ENCODE measurements at places on chromosomes 5 and 9. TPM values are rescaled to one million over a fixed set of nuclear protein-coding genes. Genes with fewer than 3 reads are reported as not detected.

DNA sequence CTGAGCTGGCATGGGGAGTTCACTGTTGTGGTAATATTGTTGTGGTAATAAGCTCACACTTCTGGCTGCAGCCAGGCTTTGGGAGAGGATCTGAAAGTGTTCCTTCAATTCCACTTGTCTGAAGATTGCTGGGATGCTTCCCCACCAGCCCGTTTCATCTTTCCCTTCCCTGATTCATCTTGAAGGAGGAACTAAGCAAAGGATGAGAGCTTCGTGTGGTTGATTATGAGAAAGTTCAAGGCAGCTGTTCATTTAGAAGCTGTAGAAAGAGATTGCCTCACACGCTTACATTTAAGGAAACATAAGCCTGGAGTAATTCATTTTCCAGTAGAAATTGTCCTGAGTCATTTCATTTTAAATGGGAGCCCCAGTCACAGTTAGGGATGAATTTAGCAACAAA lies 122.4 kb upstream of the GAS1 start:
- DNase-seq, result no peak

IL13 gene
- total RNA-seq, result not detected

DNA sequence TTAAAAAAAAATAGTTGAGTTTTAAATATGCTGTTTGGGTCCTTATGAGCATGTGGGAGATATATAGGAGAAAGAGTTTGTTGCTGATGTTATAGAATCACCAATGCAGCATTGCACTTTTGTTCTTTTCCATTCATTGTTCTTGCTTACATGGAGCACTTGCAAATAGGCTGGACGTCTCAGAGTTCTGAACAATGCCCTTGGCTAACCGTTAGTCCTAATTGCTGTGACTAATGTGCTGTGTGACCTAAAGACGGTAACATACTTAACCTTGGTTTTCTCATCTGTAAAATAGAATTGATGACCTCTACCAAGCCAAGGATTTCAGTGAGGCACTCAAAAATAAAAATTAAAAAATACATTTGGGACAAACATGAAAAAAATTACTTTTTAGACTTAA lies 29.8 kb downstream of the PIK3R1 start:
- no peak for DNase-seq

GRCh38 chr5:98904780-98905179 lies 24.0 kb downstream of the CHD1 start:
- no peak for DNase-seq

- DNase-seq, result no peak
Measured at GRCh38 chr5:115398719-115399118, 102.3 kb upstream of the CCDC112 start.

GRCh38 chr9:136225366-136225747 lies 20.3 kb downstream of the QSOX2 start:
- no peak for DNase-seq

DNA sequence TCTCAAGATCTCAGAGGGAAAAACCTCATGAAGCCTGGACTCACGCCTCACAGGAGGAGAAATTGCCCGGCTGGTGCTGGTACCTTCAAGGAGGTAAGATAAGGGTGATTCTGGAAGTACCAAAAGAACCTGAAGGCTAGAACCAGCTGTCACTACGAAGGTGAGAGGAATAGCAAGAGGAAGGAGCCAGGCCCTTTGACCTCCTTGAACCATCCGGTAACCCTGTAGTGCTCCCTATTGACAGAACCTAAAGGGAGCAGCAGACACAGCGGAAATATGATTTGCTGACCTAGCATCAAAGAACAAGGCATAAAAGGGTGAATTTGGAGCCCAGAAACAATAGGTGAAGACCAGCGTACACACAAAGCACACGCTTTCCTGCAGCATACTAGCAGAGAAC lies 92.2 kb downstream of the DOCK8 start:
- DNase-seq, result no peak

IL4 gene
- total RNA-seq, result not detected

DNA sequence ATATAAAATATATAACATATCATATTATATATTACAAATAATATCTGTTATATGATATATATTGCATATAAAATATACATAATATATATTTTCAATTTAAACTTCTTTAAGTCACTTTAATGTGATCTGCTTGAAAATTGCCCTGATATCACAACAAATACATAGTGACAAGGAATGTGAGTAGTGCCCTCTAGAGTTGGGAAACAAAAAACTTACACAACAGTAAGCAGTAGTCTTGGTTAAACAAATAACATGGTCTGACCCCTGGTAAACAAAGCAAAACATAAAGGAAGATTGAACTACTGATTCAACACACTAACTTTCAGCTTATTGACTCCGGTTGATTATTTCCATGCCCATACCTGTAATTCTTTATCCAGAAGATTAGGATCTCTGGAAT lies 188.3 kb upstream of the NMUR2 start:
- no peak for DNase-seq

HSD17B3 gene
- total RNA-seq, result not detected

Measured in lung (tissue), 17 donors.